ENCODE measurements at places on chromosomes 6 and 20. TPM values are rescaled to one million over a fixed set of nuclear protein-coding genes. Genes with fewer than 3 reads are reported as not detected.

DNA sequence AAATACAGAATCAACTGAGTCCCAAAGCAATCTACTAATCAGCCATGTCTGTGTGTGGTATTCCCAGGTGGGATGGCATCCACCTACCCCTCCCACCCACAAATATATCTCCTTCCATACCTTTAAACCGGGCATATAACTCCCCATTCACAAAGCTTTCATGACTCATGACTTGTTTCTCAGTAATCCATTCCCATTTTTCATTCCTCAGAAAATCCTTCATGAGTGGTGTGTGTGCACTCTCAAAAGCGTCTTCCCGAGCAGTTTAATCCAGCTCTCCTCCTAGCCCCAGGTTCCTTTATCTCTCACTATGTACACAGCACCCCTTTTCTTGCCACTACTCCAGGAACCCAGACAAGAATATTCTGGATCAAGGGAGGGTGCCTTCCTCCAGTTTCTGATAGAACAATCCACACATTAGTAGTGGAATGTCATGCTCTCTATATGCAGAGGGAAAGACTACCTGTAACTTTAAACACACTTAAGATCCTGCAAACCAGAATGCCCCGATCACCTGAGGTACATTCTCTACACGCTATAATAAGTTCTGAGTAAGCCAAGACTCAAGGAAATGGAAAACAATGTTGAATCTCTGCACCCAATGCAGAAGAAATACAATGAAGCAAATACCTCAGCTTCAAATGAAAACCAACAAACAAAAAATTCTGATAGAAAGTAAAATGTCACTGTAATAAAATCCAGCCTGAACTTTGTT lies 55.7 kb upstream of the IPCEF1 start:
- no peak for DNase-seq
- peak overlapping the region; percentile 18 for H3K27ac ChIP-seq
- H3K4me3 ChIP-seq = no peak overlapping the region
- H3K27me3 ChIP-seq = no peaks in the 10 kb centered on the region
- H3K4me1 ChIP-seq = peaks cover 36% of the 10 kb centered on the region

GRCh38 chr6:28542440-28543296 lies 17.0 kb downstream of the GPX5 start:
- no peaks in the 10 kb centered on the region for H3K4me1 ChIP-seq
- no peak overlapping the region for H3K27ac ChIP-seq
- no peaks in the 10 kb centered on the region for H3K27me3 ChIP-seq
- no peak overlapping the region for H3K4me3 ChIP-seq

- no peaks in the 10 kb centered on the region for H3K4me1 ChIP-seq
- no peak overlapping the region for H3K4me3 ChIP-seq
- no peaks in the 10 kb centered on the region for H3K36me3 ChIP-seq
- no peak overlapping the region for H3K27ac ChIP-seq
Measured at GRCh38 chr20:61449057-61449609, 197.1 kb downstream of the CDH4 start.

- no peaks in the 10 kb centered on the region for H3K4me1 ChIP-seq
- no peak for DNase-seq
- H3K36me3 ChIP-seq = no peaks in the 10 kb centered on the region
- no peaks in the 10 kb centered on the region for H3K27me3 ChIP-seq
- H3K4me3 ChIP-seq = no peak overlapping the region
Measured at GRCh38 chr6:20569000-20569610, 34.8 kb downstream of the CDKAL1 start.

DNA sequence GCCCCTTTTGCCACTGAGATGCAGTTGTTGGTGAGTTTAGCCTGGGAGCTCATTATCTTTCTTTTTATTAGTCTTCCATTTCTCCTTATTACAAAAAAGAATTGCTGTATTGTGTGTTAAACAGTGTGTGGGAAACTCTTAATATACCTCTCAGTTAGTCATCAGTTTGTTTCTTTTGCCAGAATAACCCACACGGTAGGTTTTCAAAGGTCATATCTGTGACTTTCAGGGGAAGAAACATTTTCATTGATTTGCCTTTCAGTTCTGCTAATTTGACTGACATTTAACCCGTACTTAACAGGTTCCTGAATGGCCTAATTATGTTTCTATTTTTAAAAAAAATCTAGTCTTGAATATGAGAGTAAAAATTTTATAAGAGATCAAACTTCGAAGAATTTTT lies 145.3 kb downstream of the KHDC1L start:
- no peak overlapping the region for H3K27ac ChIP-seq
- H3K27me3 ChIP-seq = no peaks in the 10 kb centered on the region
- no peaks in the 10 kb centered on the region for H3K4me1 ChIP-seq
- no peak for DNase-seq
- H3K36me3 ChIP-seq = no peaks in the 10 kb centered on the region

DNA sequence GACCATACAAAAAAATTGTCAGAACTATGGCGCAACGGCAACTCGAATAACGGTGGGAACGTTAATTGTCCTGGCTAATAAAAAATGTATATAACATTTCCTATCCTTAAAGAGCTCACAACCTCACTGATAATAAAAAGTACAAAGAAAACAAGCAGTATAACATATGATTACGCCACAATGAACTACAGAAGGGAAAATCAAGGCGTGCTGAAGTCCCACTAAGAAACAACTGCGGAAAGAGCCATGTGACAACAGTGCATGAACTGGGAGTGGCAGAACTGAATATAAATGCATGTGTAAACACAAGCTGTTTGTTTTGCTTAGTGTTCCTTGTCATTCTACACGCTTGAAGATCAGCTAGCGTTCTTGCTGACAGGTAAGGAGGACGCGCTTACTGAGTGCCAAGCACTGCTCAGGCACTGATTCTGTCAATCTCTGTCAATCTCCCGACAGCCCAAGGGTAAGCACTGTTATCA lies 466 bp upstream of the PSMB1 start:
- H3K27ac ChIP-seq = peak overlapping the region; percentile 90
- no peaks in the 10 kb centered on the region for H3K27me3 ChIP-seq
- peaks cover 9% of the 10 kb centered on the region for H3K36me3 ChIP-seq
- H3K4me1 ChIP-seq = no peaks in the 10 kb centered on the region
- DNase-seq = no peak

GRCh38 chr6:40350747-40351217 lies 236.4 kb downstream of the LRFN2 start:
- H3K36me3 ChIP-seq = no peaks in the 10 kb centered on the region
- H3K4me1 ChIP-seq = no peaks in the 10 kb centered on the region
- peak; percentile 4 for DNase-seq
- H3K27me3 ChIP-seq = no peaks in the 10 kb centered on the region
- H3K27ac ChIP-seq = no peak overlapping the region
- no peak overlapping the region for H3K4me3 ChIP-seq

DNA sequence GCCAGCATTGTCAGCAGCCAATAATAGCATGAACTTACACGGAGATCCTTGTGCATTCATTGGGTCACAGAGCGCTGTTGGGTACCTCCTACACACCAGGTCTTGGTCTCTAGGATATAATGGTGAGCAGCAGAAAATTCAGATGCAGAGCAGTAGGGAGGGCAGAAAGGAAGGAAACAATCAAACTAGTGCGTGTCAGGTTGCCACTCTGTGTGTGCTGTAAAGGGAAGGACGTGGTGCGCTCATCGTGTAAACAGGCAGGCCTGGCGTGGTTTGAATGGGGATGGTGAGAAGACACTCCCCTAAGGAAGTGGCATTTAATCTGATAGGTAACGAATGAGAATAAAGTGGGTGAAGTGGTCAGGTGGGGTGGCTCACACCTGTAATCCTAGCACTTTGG lies 336.4 kb downstream of the CDH26 start:
- no peak for DNase-seq
- H3K4me1 ChIP-seq = no peaks in the 10 kb centered on the region
- no peak overlapping the region for H3K27ac ChIP-seq
- H3K27me3 ChIP-seq = no peaks in the 10 kb centered on the region

DNA sequence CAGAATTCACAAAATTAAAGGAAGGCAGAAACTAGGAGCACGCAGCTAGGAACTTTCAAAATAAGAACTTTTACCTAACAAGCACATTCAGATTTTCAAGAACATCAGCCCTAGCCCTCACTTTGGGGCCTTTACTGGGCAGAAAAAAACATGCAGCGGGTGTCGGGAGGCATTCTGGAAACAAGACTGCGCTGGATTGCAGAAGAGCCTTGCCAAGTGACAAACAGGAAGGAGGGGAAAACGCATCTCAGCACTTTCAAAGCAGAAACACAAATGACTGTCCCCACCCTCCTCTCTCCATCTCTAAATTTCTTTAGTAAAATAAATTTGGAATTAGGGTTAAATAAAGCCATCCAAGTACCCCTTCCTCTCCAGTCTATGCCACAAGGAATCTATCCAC lies 74.6 kb upstream of the RREB1 start:
- no peaks in the 10 kb centered on the region for H3K36me3 ChIP-seq
- H3K4me1 ChIP-seq = no peaks in the 10 kb centered on the region
- DNase-seq = no peak
- no peaks in the 10 kb centered on the region for H3K27me3 ChIP-seq
- no peak overlapping the region for H3K27ac ChIP-seq
- no peak overlapping the region for H3K4me3 ChIP-seq

DNA sequence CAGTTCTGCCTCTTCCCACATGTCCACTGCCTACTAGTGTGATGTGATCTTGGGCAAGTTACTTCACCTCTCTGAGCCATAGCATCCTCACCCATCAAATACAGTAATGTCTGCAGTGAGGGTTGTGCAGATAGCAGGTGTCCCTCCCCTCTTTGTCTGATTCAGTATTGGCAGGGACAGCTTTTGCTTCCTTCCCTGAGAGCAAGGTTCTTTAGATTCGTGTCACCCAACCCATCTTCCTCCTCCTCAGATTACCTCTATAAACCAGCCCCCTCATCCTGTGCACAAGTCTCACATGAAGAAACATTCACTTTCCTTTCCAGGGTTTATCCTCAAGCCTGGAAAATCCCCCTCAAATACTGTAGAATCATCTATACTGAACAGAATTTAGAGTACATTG lies 15.4 kb downstream of the ACTR5 start:
- H3K4me3 ChIP-seq = no peak overlapping the region
- H3K4me1 ChIP-seq = no peaks in the 10 kb centered on the region
- peaks cover 70% of the 10 kb centered on the region for H3K36me3 ChIP-seq
- no peak for DNase-seq
- no peak overlapping the region for H3K27ac ChIP-seq

The HSPA1L gene
- total RNA-seq = 1.6 TPM

The OR2H1 gene
- not detected for total RNA-seq

The HTR1E gene
- not detected for total RNA-seq
